ENCODE measurements at places on chromosomes 7 and 10.

GRCh38 chr10:48289501-48290238 is 15.2 kb upstream of the FRMPD2 start:
- DNase-seq: peak; percentile 44

DNA sequence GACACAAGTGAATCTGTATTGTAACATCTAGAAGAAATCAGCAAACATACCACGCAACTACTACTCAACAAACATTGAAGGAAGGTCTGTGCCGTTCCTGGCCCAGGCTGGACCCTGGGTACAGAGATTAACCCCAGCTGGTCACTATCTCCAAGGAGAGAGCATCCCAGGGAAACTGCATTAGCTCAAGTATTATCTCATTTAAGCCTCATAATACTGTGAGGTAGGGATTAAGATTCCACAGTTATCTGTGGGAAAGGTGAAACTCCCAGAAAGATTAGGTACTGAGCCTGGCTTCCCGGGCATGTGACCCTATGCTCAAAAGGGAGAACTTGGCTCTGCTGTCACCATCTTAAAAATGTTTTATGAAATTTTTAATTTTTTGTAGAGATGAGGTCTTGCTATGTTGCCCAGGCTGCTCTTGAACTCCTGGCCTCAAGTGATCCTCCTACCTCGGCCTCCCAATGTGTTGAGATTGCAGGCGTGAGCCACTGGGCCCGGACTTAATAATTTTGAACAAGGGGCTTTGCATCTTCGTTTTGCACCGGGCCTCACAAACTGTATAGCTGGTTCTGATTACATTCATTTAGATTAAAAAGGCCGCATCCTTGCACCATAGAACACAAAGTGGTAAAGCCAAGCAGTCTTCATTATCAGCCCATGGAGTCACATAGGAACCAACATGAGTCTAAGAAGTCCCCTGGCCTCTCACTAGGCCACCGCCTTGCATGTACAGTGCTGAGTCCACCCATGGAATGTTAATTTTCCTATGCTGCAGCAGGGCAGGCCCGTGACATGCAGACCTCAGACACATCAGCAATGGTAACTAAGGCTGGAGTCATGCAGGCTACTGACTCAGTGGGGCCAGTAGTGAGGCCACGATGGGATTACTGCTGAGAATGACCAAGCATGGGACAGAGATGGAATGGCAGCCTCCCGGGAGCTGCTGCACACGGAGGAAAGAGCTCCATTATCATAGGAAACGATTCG is 5.5 kb upstream of the CTBP2 start:
- DNase-seq: no peak

DNA sequence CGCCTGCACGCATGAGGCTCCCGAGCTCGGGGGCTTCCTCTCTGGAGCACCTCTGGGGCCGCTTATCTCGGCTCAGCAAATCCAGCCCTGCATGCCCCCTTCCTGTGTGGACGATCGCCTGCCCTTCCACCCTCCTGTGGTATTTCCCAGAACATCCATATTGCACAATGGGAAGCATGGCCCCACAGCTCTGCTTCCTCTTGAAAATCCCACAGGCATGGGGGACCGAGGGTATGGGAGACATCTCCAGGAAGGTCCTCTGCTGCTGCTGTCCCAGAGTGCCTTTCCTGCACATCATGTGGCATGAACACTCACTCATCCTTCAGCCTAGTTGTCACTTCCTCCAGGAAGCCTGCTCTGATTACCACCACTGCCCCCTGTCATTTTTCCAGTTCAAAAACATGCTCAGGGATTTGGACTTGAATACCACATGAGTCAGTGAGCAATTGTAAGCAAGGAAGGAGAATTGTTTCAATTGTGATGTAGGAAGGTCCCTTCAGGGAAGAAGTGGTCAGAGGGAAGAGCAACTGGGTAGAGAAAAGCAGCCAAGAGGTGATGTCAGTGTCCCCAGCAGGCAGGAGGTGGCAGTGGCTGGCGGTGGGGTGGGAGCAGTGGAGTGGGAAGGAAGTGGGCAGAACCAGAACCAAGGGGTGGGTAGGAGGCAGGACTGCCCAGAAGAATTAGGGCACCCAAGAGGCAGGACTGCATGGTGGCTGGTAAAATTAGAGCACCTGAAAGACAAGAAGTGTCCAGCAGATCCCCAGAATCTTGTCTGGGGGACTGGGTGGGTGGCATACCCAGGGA is 67.5 kb upstream of the ZMIZ1 start:
- no peak for DNase-seq

- DNase-seq: no peak
Measured at GRCh38 chr7:26180792-26181198, 19.8 kb downstream of the HNRNPA2B1 start.

- peak; percentile 41 for DNase-seq
Measured at GRCh38 chr7:3943779-3944520, 642.9 kb downstream of the SDK1 start.

- DNase-seq: no peak
Measured at GRCh38 chr10:27525819-27526218, 21.7 kb downstream of the RAB18 start.

- peak; percentile 62 for DNase-seq
Measured at GRCh38 chr10:96043893-96044715, 721 bp downstream of the CCNJ start.

GRCh38 chr7:70614237-70615045 is 517.5 kb upstream of the GALNT17 start:
- peak; percentile 10 for DNase-seq

GRCh38 chr10:63005246-63005645 is 127.9 kb upstream of the NRBF2 start:
- DNase-seq: no peak

DNA sequence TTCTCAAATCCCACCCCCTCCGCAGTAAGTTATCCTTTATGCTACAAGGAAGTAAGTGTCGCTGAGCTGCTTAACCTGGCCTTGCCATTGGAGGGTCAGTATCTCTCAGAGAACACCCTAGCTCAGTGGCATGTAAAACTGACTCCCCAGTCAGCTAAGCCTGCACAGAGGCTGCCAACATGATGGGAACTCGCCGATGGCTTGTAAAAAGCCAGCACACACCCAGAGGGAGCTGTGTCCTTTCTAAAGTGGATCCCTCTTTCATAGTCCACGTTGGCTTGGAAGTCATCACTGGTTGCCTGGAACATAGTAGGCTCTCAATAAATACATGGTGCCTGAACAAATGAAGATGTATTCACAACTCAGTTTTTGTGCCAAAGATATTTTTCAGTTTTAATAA is 249.1 kb upstream of the YAE1 start:
- no peak for DNase-seq

DNA sequence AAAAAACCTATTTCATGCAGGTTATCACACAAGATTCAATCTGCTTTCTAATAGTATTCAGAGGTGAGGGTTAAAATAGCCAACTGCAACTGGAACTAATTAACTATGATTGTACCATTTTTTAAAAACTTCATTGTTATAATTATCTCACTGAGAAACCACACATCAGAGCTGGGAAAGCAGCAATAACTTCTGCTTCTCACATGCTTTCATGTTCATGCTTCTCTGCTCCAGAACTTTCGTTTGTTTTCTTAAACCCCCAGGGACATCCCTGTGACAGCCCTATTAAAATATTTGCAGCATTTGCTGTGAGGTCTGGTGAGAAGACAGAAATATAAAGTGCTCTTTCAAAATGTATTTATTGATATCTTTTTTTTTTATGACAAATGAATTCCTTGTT is 389.0 kb upstream of the SORCS1 start:
- no peak for DNase-seq

DNA sequence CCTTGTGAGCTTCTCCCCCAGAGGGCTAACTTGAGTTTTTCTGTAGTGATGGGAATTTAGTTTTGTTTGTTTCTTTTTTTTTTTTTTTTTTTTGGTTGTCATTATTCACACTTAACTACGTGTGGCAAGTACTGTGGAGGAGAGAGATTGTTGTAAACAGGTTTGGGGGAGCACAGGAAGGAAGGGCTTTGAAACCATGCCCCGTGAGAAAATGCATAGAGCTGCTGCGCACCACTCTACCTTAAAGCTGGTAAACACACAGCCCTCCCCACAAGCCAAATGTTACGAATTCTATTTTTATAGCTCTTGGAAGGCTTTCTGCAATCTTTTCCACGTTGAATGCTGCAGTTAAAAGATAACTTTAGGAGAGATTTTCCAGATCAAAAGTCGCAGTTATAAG is 76.2 kb downstream of the ZNF22 start:
- DNase-seq: no peak

GRCh38 chr7:15862016-15862780 is 175.7 kb upstream of the MEOX2 start:
- DNase-seq: no peak

GRCh38 chr10:128480601-128481000 is 354.4 kb upstream of the MKI67 start:
- no peak for DNase-seq
